ENCODE measurements at places on chromosomes 2 and 18.
A peak's percentile ranks its signal among the peaks of the same experiment; 100 is the strongest.

DNA sequence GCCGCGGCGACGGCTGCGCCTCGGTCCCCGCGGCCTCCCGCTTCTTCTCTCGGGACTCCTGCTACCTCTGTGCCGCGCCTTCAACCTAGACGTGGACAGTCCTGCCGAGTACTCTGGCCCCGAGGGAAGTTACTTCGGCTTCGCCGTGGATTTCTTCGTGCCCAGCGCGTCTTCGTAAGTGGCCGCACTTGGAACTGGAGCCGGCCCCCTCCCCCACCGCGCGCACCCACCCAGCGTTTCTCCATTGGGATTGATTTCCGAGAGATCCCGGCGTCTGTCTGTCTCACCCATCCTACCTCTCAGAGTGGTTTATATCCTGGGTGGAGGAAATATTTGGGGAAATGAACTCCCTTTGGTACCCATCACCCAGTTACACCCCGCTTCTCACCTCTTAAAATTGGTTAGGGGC lies 498 bp downstream of the ITGAV start:
- DNase-seq: no peak

GRCh38 chr2:67048314-67048713 lies 348.8 kb upstream of the ETAA1 start:
- DNase-seq: no peak

DNA sequence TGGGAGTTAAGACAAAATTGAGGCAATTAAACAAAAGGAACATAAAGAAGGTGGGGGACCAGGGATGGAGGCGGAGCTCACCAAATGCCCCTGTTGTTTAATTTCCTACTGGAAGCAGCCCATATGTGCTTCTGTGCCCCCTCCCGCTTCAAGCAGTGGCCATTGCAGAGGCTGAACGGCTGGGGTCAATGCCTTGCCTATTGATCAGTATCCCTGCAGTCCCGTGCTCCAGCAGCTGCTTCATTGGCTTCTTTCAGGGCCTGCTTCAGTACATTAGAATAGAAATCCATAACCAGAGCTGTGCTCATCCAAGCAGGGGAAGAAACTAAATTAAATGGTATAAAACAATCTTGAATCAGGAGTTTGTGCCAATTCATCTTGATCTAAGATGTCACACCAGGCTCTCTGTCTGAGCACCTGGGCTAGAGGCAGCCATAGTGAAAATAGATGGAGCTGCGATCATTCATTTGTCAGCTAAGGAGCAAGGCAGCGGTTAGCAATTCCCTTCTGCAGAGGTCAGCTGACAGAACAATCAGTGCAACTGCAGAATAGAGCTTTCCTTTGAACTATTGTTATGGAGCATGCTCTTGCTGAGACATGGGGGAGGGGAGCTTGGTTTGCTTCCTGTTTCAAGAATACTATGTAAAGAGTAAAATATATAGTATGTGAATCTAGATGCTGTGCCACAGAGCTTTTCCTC lies 222.4 kb downstream of the WDR7 start:
- DNase-seq: no peak

DNA sequence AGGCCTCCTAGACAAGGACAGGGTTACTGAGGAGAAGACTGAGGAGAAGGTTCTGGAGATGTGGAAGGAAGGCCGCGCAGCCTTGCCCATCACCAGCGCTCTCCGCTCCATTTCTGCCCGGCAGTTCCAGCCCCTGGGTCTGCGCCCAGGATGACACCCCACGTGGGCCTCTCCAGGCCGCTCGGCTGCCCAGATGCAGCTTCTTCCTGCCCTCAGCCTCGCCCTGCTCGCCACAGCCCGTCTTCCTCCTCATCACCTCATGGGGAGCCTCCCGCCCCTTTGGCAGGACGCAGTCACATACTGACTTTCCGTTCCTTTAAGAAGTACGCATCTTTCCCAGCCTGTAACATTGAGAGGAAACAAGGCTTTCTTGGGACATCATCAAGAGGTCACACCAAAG lies 37.1 kb downstream of the SNTG2 start:
- no peak for DNase-seq

- DNase-seq: no peak
These were observed 26.9 kb upstream of the GPR75 start for GRCh38 chr2:53886406-53887280.

DNA sequence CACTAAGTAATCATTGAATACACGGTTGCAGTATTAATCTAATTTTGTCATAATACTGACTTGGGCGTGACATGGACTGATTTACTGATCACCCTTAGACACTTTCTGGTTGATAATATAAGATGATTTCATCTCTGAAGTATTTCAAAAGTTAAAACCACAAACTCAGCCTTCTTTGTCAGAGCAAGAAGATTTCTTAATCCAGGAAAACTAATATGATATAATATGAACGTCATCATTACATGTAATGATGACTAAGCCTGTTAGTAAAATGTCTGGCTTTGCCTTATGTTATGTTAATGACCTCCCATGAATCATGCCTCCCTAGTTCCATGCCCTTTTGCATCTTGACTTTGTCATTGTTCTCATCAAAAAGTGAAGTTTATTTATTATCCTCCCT lies 1325.0 kb upstream of the CDH2 start:
- peak; percentile 45 for DNase-seq

DNA sequence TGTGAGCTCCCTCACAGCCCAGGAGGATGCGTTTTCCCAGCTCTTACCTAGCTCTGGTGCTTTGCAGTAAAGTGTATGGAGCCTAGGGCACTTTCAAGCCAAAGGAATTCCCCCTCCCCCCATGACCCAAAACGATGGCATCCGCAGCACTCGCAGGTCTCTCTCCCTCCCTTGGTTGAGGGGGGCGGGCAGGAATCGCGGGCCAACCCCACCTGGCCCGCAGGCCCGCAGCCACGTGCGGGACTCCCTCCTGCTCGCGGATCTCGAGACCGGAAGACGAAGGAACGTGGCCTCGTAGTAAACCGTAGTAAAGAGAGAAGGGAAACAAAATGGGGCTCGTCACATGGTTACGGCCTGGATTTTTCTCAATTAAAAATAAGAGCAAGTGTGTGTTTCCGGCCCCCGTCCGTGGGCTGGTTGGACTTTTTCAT lies 8.5 kb downstream of the IRS1 start:
- peak; percentile 27 for DNase-seq

- DNase-seq: no peak
These were observed 656.3 kb downstream of the XIRP2 start for GRCh38 chr2:167544602-167545001.

DNA sequence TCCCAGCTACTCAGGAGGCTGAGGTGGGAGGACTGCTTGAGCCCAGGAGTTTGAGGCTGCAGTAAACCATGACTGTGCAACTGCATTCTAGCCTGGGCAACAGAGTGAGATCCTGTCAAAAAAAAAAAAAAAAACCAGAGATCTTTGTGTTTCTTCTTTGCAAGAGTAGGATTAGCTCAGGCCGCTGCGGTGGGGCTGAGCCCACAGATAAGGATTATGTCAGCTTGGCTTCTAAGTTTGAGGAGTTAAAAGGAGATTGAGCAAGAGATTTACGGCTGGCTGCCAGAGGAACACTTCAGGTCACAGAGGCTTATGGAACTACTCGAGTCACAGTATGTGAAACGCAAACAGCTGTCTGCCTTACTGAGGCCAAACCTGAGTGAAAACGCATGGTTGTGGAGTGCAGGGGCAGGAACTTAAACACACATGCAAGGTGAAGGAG lies 146.7 kb upstream of the L3MBTL4 start:
- DNase-seq: no peak

DNA sequence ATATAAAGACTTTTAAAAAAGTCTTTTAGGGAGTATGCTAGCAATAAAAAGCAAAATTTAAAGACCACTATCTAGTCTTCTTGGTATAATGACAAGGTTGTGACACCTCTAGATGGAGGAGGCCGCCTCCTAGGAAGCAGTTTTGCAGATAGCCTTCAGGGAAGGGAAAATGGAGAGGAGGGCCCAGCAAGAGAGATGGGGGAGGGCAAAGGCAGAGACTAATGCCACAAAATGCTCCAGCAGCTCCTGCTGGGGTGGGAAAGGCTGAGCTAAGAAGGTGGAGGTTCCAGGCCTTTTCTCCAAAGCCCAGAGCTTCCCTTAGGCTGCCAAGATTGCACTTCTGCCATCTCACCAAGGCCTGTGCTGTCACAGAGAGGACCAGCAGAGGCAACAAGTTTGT lies 153.9 kb upstream of the THSD7B start:
- no peak for DNase-seq

All from HS-27A (cell line).